GDM1 (cell line): ENCODE measurements at places on chromosomes 13 and 19.
A peak's percentile ranks its signal among the peaks of the same experiment; 100 is the strongest.

GRCh38 chr19:43692877-43693276, 22.9 kb upstream of the PLAUR start:
- no peak for DNase-seq

- DNase-seq = no peak
These were observed 32.8 kb upstream of the AKAP11 start for GRCh38 chr13:42239161-42239560.

DNA sequence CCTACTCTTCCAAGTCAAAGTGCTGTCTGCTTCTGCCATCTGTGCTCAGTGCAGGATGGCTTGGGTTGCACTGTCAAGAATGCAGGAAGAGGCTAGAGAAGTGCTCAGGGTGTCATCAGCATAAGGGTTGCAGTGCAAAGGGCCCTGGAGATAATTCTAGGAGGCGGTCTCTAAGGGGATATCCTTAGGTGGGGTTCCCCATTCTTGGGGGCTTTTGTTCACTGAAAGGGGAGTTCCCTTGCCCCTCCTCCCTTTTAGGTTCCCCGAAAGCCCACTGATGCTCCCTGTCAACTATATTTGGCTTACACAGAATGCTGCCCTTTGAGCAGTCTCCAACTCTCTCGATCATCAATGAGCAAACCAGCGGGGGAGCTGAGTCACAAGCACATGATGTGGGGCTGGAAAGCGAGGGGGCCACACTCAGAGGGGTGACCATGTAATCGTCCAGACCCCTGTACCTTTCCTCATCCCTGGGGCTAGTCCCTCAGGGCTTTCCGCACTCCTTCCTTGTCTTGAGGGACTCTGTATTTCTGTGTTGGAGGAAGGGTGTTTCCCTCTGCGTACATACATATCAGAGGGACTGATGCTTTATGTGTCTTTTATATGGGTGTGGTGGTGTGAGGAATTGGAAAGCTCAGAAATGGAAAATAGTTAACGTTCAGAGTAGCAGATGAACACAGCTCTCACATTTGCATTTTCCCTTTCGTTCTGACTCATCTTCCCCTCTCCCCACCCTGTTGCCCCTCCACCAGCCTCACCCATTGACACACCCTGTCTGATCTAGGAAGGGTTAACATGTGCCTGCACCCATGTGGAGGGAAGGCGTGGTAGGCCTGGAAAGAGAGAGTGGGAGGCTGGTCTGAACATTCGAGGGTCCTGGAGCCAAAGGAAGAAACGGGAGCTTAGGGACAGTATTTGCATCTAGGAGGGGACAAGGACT, 6.7 kb downstream of the ZBTB32 start:
- no peak for DNase-seq

DNA sequence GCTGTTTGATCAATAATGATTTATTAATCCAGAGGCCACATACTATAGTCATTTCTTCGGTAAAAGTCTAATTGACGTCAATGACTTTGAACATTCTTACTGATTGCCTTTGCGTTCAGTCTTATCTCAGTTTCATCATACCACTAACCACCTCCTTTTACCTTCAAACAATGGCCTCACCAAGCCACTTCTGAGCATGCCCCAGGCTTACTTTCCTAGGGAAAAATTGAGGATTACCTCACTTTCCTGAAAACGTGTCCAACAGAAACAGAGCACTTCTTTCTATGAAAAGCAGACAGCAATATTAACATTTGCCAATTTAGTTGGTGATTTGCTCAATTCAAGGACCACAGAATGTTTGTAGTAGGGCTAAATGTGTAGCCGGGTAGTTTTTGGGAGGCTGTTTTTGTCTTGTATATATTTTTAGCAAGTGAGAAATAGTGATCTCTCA, 157.6 kb downstream of the KLF5 start:
- no peak for DNase-seq

GRCh38 chr13:87678372-87678752, 7.2 kb downstream of the SLITRK5 start:
- DNase-seq = no peak

GRCh38 chr19:46904114-46905060, 43.6 kb downstream of the ARHGAP35 start:
- DNase-seq = no peak

DNA sequence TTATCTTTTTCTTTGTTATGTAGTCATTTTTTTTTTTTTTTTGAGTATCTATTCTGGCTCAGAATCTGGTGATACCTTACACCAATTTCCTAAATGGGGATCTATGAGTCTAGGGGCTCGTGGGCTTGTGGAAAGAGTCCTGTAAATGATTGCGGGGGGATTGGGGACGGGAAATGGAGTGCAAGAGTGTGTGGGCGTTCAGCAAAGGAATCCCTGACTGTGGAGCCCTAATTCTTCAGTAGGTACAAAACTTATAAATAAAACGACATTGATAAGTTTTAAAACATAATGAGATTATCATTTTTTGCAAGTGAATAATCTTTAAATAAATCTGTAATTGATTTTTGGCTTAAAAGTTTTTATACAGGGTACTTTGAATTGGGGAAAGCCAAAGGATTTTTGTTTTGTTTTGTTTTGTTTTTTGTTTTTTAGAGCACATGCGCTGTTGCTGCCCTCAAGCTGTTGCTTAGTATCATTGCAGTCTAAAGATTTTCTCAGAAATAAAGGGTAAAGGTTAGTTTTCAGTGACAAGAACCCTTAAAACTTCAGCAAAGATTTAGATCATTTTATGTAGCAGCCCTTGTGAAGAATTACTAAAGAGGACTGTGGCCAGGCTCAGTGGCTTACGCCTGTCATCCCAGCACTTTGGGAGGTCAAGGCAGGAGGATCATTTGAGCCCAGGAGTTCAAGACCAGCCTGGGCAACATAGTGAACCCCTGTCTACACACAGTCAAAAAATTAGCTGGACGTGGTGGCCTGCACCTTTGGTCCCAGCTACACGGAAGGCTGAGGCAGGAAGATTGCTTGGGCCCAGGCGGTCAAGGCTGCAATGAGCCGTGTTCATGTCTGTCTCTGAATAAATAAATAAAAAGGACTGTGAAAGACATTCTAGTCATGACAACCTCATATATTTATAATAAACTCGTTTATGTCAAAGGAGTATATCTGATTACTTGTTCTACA, 1.7 kb downstream of the ERCC5 start:
- peak; percentile 17 for DNase-seq

GRCh38 chr13:27541386-27541785, 78.9 kb downstream of the LNX2 start:
- no peak for DNase-seq

DNA sequence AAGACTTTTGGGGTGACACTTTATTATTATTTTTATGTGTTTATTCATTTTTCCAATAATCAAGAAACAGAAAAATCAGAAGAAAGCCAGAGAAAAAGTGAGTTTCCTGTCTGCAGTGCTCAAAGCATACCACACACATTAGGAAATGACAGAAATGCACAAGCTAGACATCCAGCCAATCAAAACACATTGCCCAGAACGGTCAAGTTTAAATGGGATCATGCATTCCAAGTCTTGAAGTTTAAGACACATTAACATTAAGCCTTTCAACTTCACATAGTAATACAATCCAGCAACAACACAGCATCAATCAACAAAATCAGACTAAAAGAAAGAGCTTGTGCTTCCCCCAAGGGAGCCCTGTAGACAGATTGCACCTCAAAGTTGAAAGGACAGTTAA, 28.7 kb upstream of the MEDAG start:
- DNase-seq = no peak
